ENCODE measurements at places on chromosomes 1 and 21.

DNA sequence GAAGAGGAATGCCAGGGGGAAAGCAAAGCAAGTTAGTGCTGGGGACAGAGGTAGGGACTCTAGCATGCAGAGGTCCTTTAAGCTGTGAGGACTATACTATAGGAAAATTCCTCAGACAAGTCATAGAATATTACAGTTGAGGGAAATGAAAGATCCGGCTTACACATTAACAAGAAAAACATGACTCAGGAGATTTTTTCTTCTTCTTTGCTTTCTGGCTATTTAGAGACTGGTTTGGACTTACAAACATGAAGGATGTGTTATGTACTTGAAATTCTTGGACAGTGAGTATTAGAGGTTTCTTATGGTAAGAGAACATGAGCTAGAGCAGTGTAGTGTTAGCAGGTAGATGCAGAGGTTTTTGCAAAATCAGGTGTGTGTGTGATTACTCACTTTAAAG lies 24.9 kb downstream of the USP25 start:
- no peak for DNase-seq

GRCh38 chr1:232476538-232476950 lies 153.4 kb downstream of the SIPA1L2 start:
- no peak for DNase-seq

DNA sequence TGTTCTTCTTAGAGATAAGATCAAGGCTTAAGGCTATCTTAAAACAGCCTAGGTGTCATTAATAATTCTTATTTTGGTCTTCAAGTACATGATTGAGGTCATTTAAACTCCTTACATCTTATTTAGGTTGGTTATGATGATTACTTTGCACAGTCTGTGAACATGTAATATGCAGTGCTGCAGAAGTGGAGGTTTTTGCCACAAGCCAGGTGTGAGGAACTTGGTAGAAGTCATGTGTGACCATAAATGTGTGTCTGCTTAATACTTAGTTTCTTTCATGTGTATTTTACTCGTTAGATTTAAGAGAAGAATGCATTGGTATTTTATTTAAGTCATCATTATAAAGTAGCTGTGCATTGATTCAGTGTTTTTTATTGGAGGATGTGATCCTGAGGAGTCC lies 10.1 kb downstream of the ATG4C start:
- DNase-seq: no peak

DNA sequence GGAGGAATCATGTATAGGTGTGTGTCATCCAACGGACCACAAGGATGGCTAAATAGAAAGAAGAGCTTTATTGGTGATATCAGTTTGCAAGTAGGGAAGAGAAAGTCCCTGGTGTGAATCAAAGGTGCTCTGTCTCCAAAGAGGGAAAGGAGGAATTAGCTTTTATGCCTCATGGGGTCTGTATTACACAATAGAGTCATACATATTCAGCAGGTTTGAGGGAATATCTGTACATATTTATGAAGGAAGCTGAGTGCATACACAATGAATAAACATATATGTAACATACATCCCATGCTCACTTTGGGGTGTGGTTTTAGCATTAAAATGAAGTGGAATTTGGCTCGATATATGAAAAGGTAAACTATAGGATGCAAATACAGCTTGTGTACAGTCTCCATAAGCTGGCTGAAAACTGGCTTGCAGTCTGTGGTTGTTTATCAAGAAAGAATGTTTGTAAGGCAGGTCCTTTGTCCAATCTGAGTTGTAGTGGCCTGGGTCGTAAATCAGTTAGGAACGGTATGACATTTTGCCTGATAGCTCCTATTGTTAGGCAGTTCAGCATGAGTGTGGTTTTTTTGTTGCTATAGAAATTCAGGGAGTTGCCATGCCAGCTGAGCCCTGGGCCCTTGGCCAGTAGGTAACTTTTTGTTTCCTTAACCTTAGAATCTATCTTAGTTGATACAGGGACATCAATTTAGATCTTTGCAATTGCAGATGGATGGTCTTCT lies 198.0 kb upstream of the ZP4 start:
- DNase-seq: no peak

DNA sequence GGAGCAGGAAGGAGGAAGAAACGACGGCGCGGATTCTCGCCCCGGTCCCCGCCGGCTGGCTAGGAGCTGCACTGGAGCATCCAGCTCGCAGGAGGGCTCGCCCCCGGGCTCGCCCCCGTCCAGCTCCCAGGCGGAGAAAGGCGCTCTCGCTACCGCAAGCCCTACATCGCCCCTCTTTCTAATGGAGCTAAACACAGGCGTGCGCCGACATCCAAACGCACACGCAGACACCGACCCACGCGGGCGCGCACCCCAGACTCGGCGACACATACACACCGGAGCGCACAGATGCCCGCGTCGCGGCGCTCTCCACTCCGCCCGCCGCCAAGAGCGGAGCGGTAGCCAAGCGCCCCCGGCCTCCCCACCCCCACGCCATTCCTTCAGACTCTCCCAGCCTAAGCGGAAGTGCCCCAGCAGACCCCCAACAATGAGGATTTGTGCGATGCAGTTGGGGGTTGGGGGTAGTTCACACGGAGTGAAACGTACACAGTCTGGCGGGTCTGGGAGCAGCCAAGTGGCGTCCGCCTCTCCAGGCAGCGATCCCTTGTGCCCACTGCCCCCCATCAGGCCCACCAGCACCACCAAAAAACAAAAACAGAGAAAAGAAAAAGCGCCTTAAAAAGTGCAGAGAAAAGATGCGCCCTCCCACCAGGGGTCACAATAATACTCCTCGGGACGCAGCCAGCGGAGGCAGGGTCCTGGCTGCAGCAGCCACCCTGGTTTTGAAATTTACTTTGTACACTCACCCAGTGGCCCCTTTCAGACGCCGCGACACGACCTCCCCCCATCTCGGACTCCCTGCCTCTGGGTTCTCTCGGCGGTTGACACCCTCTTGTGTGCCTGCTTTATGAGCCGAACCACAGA lies 1.4 kb downstream of the DAB1 start:
- DNase-seq: no peak

- DNase-seq: no peak
Measured at GRCh38 chr1:111921948-111922347, 67.5 kb downstream of the KCND3 start.

DNA sequence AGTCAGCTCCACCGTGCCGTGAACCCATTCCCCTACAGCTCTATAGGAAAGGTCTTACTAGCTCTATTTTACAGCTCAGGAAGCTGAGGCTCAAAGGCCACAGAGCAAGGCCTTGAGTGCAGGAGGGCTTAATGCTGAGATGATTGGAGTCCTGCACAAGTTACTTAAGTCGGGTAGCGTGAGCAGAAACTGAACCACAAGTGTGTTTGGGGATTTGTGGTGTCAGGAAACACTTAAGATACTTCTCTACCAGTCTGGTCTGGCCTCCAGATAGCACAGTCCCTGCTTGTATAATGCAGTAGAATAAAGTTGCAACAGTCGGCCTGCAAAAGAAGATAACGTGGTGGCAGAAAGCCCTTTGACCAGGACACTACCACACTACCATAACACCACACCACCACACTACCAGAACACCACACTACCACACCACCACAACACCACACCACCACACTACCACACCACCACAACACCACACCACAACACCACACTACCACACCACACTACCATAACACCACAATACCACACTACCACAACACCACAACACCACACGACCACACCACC lies 118.1 kb downstream of the SPSB1 start:
- no peak for DNase-seq

GRCh38 chr1:26838474-26839338 lies 12.2 kb downstream of the ZDHHC18 start:
- DNase-seq: no peak

- DNase-seq: no peak
Measured at GRCh38 chr21:37281579-37281978, 14.4 kb upstream of the VPS26C start.

- no peak for DNase-seq
Measured at GRCh38 chr1:235892734-235893413, 26.2 kb upstream of the LYST start.

Measured in NCI-H524 treated with DMSO at 0.1 percent for 48 hours (cell line).